ENCODE measurements at places on chromosomes 1 and 21.

DNA sequence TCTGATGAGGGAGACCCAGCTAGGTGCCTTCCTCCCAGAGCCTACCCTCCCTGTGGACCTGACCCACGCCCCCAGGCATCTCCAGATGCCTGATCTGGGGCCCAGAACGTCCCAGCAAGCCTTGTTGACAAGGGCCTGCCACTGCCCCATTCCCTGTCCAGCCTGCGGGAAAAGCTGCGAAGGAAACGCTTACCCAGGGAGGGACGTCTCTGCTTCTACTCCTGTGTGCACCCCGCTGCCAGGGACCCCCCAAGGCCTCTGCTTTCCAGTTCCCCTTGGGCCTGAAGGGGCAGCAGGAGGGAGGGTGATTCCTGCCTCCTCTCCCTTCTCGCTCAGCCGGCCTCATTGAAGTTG lies 11.6 kb upstream of the CLSTN1 start:
- DNase-seq: no peak

- no peak for DNase-seq
Measured at GRCh38 chr1:229365569-229365968, 22.7 kb upstream of the CCSAP start.

- no peak for DNase-seq
Measured at GRCh38 chr1:211623515-211623914, 44.6 kb upstream of the SLC30A1 start.

GRCh38 chr1:99606306-99606705 lies 39.6 kb upstream of the PALMD start:
- no peak for DNase-seq

DNA sequence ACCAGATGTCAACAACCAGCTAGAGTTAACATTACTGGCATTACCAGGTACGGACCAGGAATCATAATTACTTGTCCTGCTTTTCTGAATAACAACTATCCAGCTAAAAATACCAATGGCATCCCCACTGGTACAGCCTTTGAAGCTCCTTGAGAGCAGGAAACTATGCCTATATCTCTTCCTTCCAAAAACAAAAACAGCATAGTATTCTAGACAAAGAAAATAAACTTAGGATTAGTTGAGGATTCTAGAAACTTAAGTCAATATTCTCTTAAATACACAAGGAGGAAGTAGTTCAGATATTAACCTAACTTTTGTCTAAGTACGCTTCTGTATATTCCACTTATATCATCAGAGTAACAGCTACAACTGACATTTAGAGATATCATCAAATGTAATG lies 3.0 kb downstream of the FUBP1 start:
- no peak for DNase-seq

DNA sequence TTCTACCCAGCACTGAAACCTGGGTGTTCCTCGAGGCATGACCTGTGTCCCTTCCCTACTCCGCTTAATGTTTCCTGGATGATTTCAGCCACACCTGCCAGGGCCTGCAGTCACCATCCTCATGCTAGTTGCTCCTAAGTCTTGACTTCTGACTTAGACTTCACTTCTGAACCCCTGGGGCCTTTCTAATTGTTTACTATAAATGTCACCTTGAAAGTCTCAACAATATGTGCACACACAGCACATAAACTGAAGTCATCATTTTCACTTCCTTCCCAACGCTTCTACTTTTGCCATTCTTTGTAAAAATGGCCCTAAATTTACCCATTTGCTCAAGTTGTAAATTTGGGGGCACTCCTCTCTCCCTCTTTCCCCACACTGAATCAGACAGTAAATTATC lies 141.1 kb downstream of the DYRK1A start:
- no peak for DNase-seq

DNA sequence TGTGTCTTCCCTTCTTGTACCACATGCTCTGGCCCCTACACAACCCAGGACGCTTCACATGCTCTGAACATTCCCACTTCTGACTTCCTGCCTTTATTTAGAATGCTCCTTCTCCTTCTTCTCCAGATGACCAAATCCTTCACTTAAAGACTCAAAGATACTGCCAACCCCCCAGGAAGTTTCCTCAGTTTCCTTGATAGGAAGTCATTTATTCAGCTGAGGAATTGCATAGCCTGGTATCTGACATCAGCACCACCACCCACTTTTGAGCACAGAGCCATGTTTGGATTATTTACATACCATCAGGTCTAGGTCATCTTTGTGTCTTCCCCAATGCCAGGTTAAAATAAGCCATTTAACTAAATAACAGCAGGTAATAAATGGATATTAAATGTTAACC lies 42.4 kb downstream of the GFI1 start:
- no peak for DNase-seq

DNA sequence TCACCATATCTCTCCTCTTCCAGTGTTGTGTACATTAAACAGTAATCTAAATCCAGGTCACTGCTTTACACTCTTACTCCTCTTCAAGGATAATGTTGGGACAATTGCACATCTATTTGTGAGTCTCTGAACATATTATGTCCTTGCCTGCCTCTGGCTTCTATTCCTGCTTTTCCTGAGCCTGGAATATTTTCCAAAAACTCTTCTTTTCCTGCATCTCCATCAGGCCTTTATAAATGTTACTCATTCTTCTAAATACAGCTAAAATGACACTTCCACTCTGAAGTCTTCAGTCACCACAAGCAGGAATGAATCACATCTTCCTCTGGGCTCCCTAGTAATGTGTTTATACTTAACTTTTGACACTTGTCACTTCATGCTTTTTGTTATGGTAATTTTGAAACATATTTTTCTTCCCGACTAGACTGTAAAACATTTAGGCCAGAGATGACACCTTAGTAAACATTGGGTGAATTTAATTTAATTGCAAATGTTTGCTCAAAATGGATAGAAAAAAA lies 396.0 kb downstream of the LRRIQ3 start:
- no peak for DNase-seq

GRCh38 chr1:15016526-15016925 lies 137.0 kb upstream of the TMEM51 start:
- DNase-seq: no peak

DNA sequence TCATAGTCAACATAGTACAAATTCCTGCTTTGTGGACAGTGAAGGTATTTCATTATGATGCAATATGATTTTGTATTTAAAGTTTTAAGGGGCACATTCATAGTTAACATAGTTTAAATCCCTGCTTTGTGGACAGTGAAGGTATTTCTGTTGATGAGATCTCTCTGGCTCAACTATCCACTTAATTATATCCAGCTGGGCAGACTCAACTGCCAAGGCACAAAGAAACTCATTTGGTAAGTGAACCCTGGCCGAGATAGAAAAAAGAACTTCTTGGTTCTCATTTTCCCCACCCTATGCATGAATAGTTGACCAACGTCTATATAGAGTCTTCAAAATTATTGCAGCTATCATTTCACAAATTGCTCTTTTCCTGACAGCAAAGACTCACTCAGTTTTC lies 1194.6 kb downstream of the NCAM2 start:
- DNase-seq: no peak

- DNase-seq: no peak
Measured at GRCh38 chr1:96473791-96474434, 247.7 kb upstream of the PTBP2 start.

- DNase-seq: no peak
Measured at GRCh38 chr1:158014731-158015320, 21.4 kb downstream of the KIRREL1 start.

GRCh38 chr21:15840406-15840805 lies 110.6 kb downstream of the USP25 start:
- no peak for DNase-seq

DNA sequence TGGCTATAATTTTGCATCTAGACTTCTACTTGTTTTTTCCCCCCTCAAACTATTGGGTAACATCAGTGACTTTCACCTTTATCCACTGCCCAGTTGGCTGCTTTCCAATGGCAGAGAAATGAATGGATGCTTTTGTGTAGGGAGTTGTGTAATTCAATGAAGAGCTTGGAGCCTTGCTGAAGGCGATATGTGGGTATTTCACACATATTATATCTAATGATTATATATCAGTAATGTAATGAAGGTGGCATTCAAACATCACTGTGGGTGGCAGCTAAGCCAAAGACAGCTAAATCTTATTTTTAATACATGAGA lies 81.2 kb downstream of the TGFB2 start:
- no peak for DNase-seq

GRCh38 chr1:2948751-2949680 lies 72.3 kb upstream of the ACTRT2 start:
- no peak for DNase-seq

- DNase-seq: no peak
Measured at GRCh38 chr1:60911966-60912697, 170.2 kb upstream of the NFIA start.

GRCh38 chr1:84598418-84598817 lies 24.2 kb upstream of the CTBS start:
- DNase-seq: no peak

GRCh38 chr1:194281376-194281775 lies 1095.0 kb upstream of the B3GALT2 start:
- no peak for DNase-seq

- DNase-seq: no peak
Measured at GRCh38 chr1:24928689-24929397, 1.2 kb downstream of the RUNX3 start.

- DNase-seq: no peak
Measured at GRCh38 chr1:53274026-53274425, 35.7 kb upstream of the MAGOH start.

- no peak for DNase-seq
Measured at GRCh38 chr1:161970633-161971032, 53.0 kb downstream of the OLFML2B start.

DNA sequence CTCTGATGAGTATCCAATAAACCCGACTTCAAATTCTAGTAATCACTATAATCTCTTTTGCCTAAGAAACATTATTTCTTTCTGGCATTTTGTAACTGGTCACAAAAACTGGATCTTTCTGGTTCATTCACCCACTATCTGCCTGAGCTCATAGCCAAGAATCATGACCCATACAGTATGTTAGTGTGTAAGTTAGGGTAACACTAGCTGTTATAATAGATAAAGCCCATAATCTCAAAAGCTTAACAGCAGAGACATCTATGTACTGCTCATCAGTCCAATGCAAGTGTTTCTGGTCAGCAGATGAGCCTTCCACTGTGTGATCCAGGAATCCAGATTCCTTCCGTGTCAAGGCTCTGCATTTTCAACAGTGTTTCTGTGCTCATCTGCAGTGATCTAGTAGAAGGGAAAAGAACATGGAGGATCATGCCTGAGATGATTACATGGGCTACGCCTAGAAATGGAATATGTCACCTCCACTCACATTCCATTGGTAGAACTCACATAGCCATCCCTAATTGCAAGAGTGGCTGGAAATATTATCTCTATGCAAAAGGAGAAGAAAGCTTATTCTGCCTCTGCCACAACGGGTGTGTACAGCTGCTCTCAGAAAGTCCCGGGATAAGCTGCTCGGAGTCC lies 27.7 kb downstream of the RRAGC start:
- no peak for DNase-seq

GRCh38 chr1:47208374-47208850 lies 18.6 kb upstream of the PDZK1IP1 start:
- no peak for DNase-seq

Data from HCT116 (cell line).